ENCODE measurements at places on chromosomes 5 and 9.

DNA sequence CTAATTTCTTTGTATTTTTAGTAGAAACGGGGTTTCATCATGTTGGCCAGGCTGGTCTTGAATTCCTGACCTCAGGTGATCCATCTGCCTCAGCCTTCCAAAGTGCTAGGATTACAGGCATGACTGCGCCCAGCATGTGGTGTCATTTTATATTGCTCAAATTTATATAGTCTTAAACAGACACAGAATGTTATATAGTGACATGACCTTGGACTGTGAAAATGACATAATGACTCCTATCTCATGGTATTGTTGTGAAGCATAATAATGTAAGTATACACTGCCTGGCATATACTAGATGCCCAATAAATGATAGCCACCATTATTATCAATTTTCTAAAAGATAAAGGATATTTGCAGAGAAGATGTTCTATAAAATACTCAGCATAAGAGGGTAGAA is 177.2 kb upstream of the TBCA start:
- no peak for DNase-seq

GRCh38 chr5:136435946-136436543 is 70.7 kb upstream of the TRPC7 start:
- no peak for DNase-seq

- no peak for DNase-seq
These were observed 119.8 kb downstream of the GADD45G start for GRCh38 chr9:89724659-89725058.

GRCh38 chr5:132498152-132498551 is 7.6 kb upstream of the IRF1 start:
- no peak for DNase-seq

- no peak for DNase-seq
These were observed 11.6 kb downstream of the ABL1 start for GRCh38 chr9:130846487-130847305.

- no peak for DNase-seq
These were observed 85.5 kb downstream of the ANXA1 start for GRCh38 chr9:73237140-73237539.

- DNase-seq, result no peak
These were observed 162.8 kb downstream of the PIK3R1 start for GRCh38 chr5:68378204-68378820.

Measured in stimulated activated CD8-positive, alpha-beta memory T cell treated with anti-CD3 and anti-CD28 coated beads, Interleukin-4, amount 100 ng/mL, for 1 hour (primary cell).